ENCODE measurements at places on chromosomes 6 and 20.

GRCh38 chr20:50101281-50101680 is 11.7 kb downstream of the UBE2V1 start:
- no peak for DNase-seq

- no peak for DNase-seq
Observed at GRCh38 chr20:24877652-24878051, 71.4 kb upstream of the CST7 start.

DNA sequence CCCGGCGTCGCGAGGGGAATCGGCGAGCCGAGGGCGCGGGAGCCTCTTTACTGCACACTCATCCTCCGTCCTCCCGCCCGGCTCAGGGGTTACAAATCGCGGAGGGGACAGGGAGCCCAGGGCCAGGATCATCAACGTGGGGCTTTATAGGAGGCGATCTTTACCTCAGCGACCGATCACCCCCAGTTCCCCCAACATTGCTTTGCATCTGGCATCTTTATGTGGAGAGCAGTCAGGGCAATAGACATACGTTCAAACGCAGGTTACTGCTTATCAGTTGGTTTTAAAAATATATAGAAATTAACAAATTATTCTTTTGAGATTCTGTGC is 634 bp downstream of the HSF2 start:
- no peak for DNase-seq

- peak; percentile 97 for DNase-seq
Observed at GRCh38 chr6:43075670-43076463, at the start of gene PTK7. Gene PTK7 (plus strand): TSS chr6:43076314. CDS start chr6:43076489, 175 bp downstream.

DNA sequence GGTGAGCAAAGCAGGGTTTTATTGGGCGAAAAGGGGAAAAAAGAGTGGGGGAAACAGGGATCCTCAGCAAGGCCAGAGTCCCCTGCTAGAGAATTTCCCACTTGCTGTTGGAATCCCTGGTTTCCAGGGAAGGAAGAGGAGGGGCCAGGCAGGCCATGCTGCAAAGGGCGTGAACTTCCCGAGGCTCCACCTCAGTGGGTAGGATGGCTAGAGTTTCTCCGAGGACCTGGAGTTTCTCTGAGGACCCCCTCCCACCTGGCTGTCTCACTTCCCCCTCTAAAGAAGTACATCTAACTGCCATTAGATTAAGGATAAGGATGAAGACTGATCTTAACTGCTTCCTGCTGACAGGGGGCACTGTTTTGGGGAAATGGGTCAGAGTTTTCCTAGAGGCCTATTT is 1239.3 kb upstream of the GJE1 start:
- no peak for DNase-seq

DNA sequence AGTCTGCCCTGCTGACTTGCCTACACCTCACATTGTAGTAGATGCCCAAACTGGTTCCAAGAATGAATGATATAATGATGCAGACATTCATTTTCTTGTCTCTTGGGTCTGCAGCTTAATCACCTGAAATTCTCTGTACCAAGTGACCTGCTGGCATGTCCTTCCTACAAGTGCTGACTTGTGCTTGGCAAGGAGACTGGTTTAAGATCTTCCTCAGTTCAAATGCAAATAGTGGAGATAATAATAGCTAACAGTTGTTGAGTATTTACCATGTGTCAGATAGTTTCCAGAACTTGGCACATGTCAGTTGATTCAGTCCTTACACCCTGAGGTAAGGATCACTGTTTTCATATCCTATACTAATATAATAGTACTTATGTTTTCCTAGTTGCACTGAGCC is 223.4 kb downstream of the SLC24A3 start:
- DNase-seq = no peak

DNA sequence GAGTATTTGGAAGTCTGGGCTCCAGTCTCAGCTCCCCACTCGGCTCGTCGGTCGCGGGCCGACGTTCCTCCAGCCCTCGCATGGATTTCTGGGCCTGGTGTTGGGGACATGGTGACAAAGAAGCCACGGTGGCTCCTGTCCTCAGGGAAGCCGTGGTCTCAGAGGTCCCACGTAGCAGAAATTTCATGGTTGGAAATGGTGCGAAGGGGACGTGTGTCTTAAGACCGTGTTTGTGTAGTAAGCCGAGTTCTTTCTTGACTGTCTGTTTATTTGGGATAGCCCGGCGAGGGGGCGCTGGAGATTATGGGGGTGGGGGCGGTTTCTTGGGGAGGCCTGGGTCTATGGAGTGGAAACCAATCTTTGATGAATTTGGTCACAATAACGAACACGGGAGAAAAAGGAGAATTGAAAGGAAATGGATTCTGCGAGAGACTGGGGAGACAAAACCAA is 23.5 kb upstream of the MAP3K7 start:
- DNase-seq = peak; percentile 33

GRCh38 chr6:41442800-41443501 is 103.2 kb upstream of the FOXP4 start:
- DNase-seq = no peak

- DNase-seq = no peak
Observed at GRCh38 chr6:35295521-35296315, 1.9 kb upstream of the DEF6 start.

GRCh38 chr6:17565399-17565798 is 34.7 kb upstream of the FAM8A1 start:
- no peak for DNase-seq

DNA sequence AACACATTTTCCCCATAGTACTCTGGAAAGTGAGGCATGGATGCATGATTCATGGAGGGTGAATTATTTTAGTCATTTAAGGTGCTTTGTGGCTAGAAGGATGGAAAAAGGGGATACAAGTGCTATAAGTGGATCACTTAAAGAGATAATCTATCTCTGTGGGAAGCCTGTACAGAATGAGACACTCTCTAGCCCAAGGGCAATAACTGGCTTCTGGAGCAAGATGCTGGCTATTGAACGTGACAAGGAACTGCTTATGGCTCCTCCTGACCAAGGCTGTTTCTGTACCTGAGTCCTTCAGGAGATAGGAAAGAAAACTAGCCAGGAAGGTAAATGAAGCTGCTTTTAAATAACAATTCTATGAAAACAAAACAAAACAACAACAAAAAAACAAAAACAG is 590.7 kb downstream of the EYS start:
- DNase-seq = no peak

- no peak for DNase-seq
Observed at GRCh38 chr6:26459023-26459810, 1.5 kb downstream of the BTN2A1 start.

- peak; percentile 53 for DNase-seq
Observed at GRCh38 chr6:150143516-150144293, 861 bp downstream of the PPP1R14C start.

- DNase-seq = no peak
Observed at GRCh38 chr20:13101276-13101675, 92.5 kb downstream of the SPTLC3 start.

DNA sequence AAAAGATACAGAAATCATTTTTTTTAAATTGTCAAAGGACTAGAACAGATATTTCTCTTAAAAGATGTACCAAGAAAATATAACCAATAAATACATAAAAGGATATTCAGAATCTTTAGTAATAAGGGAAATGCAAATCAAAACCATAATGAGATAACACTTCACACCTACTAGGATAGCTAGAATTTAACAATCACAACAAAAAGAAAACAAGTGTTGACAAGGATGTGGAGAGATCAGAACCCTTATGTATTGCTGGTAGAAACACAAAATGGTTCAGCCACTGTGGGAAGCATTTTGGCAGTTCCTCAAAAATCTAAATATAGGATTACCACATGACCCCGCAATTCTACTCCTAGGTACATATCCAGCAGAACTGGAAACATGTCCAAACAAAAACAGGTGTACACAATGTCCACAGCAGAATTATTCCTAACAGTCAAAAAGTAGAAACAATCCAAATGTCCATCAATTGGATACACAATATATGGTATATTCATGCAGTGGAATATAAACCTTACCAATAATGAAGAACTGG is 211.0 kb downstream of the LRFN2 start:
- no peak for DNase-seq

DNA sequence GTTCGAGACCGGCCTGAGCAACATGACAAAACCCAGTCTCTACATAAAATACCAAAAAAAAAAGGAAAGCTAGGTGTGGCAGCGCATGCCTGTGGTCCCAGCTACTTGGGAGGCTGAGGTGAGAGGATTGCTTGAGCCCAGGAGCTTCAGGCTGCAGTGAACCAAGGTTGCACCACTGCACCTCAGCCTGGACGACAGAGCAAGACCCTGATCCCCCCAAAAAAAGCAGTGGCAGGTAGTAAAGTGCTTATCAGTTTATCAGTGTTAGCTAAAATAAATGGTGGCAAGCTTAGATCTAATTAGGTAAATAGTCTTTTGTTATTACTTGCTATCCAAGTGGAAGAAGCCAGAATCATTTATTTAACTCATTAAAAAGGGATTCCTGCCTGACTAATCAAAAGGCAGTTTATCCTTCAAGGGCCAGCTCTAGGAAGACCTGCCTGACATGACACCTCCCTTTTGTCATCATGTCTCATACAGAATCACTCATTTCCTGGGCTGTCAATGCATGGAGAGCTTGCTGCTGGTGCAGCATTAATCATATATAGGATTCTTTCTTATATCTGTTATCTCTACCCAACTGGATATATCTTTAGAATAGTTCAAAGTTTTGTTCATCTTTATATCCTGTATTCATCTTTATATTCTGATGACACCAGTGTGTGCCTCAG is 9.6 kb downstream of the DSTN start:
- DNase-seq = no peak

GRCh38 chr6:38493931-38494547 is 145.7 kb downstream of the BTBD9 start:
- DNase-seq = no peak

- no peak for DNase-seq
Observed at GRCh38 chr6:107985701-107986100, 27.7 kb upstream of the SEC63 start.

DNA sequence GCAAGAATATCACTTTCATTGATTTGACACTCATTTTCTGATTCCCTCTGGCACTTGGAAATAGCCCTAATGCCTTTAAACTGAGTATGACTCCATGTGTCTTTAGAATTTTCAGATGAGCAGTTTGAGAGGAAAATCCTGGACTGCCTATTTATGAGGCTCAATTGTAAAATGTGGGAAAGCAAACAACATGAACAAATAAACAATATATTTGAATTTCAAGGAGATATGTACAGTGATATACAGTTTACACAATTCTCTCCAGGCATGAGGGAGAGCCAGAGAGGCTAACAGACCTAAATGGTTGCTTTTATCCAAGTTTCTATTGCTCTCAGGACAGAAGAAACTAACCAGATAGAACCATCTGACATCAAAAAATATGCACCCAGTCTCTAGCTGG is 748.2 kb upstream of the NRSN1 start:
- DNase-seq = no peak

GRCh38 chr20:54146672-54147071 is 27.1 kb downstream of the CYP24A1 start:
- no peak for DNase-seq
